ENCODE measurements at places on chromosomes 6 and 20.

DNA sequence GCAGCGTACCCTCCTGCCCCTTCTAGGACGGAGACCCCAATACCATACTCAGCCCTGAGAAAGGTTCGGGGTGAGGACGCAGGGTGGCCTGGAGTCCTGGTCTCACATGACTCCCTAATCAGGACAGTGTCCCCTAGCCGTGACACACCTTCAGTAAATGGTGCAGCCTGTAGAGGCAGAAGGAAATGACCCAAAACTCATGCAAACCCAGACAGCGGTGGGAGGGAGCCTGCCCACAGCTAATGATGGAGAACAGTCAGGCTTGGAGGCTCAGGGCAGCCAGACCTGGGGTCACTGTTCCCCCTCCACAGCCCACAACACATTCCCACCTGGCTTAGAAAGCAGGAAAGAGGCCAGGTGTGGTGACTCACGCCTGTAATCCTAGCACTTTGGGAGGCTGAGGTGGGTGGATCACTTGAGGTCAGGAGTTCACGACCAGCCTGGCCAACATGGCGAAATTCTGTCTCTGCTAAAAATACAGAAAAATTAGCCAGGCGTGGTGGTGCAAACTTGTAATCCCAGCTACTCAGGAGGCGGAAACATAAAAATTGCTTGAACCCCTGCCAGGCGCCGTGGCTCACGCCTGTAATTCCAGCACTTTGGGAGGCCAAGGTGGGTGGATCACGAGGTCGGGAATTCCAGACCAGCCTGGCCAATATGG, 8.8 kb upstream of the HMGA1 start:
- no peak for DNase-seq

DNA sequence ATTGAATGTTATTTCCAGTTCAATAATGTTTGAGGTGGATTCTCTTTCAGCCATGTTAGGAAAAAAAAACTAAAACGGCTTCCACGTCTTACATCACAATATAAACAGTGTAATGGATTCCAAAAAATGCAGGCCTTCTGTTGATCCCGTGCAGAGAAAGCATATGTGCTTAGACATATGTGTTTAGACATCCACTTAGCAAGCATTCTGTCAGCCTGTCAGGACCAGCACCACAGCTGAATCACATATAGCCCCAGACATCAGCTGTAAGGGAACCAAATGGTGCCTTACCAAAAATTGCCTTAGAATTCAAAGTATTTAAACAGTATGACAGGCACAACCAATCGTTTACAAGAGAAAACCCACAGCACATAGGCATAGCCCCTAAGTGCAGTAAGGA, 304.9 kb downstream of the EYA4 start:
- DNase-seq = no peak

GRCh38 chr6:138107752-138108592, 753 bp upstream of the PERP start:
- DNase-seq = no peak

GRCh38 chr20:39446397-39446796, 484.3 kb downstream of the DHX35 start:
- DNase-seq = no peak

DNA sequence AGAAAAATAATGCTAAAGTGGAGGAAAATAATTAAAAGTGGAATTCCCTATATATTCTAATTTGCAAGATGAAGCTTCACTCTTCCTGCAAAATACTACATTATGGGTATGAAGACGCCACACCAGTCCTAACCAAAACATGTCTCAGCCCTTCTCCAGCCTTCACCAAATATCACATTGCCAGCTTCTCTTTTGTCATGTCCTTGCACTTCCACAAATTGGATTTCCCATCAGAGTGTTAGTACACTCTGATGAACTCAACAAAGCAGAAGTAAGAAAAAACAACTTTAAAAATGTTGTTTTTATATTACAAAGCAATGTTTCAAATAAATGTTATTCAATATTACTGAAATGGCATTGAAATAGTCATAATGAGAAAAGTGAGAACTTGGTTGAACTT, 62.4 kb upstream of the RNF146 start:
- DNase-seq = no peak

DNA sequence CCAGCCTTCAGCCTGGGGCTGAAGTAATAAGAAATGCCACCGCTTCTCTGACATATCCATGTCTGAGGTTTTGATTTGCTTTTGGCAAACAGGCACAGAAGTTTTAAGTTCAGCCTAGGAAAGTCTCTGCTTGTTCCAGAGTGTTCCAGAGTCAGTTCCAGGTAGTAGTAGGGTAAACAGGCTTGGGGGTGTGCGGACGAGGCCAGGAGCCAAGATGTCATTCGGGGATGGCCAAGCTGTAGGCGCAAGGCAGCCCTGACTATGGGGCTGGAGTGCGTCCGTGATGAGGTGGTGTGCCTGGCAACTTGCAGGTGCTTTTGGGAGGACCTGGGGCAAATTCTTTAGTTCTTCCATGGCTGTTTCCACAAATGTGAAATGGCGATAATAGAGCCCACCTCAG, 60.3 kb downstream of the IRF4 start:
- DNase-seq = no peak

GRCh38 chr6:154404791-154405400, 48.3 kb upstream of the IPCEF1 start:
- no peak for DNase-seq

GRCh38 chr6:150304429-150304828, 64.4 kb upstream of the IYD start:
- no peak for DNase-seq

- no peak for DNase-seq
Measured at GRCh38 chr20:57118964-57119363, 147.5 kb downstream of the BMP7 start.

DNA sequence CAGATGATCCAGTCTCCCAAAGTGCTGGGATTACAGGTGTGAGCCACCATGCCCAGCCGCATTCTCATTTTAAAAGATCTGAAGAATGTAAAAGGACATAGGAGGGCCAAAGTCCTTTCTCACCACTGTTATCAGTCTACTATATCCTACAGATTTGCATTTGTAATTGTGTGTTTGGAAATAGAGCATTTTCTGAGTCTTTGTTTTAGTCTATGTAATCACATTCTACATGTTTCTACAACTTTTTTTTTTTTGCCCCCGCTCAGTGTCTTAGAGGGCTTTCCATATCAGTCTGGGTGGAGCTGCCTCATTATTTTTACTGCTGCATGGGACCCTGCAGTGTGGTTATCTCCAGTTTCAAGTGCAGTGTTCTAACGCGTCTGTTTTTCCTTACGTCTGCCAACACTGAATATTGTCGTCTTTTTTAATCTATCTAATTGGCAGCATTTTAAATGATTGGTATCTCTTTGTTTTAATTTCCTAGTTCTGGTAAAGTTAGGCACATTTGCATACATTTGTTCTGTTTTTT, 7.8 kb downstream of the CUL9 start:
- no peak for DNase-seq

- DNase-seq = no peak
Measured at GRCh38 chr6:112085286-112086065, 1.8 kb downstream of the TUBE1 start.

- no peak for DNase-seq
Measured at GRCh38 chr6:159107451-159108260, 61.5 kb upstream of the FNDC1 start.

- DNase-seq = peak; percentile 13
Measured at GRCh38 chr6:150599199-150600009, at the start of gene PLEKHG1. PLEKHG1 (plus strand) TSS chr6:150599885; CDS start chr6:150733682, 133,797 bp downstream.

GRCh38 chr6:138999949-139000725, 12.1 kb upstream of the REPS1 start:
- DNase-seq = no peak

- DNase-seq = no peak
Measured at GRCh38 chr6:2962004-2962403, 9.4 kb downstream of the SERPINB6 start.

DNA sequence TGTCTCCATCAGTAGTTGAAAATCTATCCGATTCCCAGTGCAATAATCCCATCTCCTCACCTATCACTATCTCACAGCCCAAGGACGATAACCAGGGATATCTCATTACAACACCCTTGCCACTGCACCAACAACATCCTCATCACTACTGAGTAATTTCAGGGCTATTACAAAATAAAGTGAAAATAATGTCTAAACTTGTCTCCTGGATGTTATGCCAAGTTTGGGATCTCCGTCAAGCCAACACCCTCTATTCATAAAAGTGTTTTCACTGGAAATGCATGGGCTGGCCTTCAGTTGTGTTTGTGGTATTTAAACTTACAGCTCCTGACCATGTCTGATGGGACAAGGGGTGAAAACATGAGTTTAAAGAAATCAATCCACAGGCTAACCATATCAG, 42.0 kb upstream of the STMND1 start:
- DNase-seq = no peak

DNA sequence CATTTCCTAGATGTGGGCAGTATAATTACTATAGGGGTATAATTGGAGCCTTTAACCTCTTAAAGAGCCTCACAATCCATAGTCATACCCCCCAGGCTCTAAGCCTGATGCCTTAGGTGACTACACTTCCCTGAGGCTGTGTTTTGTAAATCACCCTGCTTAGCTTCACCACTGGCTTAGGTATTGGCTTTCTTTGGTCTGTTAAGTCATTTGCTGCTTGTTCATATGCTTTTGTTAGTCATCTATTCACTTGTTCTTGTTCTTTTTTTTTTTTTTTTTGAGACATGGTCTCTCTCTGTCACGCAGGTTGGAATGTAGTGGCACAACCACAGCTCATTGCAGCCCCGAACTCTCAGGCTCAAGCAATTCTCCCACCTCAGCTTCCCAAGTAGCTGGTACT, 26.7 kb downstream of the KAT14 start:
- no peak for DNase-seq

GRCh38 chr6:53582963-53583362, 38.1 kb upstream of the GCLC start:
- DNase-seq = no peak

- DNase-seq = no peak
Measured at GRCh38 chr6:35049900-35050756, 91.0 kb downstream of the TCP11 start.

- no peak for DNase-seq
Measured at GRCh38 chr20:6421321-6422248, 298.8 kb upstream of the FERMT1 start.

- no peak for DNase-seq
Measured at GRCh38 chr20:1805816-1806215, 89.4 kb upstream of the SIRPA start.

DNA sequence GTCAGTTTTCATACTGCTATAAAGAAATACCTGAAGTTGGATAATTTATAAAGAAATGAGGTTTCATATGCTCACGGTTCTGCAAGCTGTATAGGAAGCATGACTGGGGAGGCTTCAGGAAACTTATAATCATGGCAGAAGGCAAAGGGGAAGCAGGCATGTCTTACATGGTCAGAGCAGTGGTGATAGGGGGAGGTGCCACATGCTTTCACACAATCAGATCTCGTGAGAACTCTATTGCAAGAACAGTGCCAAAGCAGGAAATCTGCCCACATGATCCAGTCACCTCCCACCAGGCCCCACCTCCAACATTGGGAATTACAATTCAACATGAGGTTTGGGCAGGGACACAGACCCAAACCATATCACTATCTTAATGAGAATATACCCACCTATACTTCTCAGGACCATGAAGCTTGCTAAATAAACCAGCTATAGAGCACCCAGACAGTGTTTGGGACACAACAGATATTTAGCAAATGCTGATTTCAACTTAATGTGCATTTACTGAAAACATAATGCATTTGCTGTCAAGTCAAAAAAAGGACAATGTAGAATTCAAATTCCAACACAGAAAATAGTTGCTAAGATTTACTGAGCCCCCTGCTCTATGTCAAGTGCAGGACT, 63.8 kb downstream of the TNFRSF21 start:
- no peak for DNase-seq

DNA sequence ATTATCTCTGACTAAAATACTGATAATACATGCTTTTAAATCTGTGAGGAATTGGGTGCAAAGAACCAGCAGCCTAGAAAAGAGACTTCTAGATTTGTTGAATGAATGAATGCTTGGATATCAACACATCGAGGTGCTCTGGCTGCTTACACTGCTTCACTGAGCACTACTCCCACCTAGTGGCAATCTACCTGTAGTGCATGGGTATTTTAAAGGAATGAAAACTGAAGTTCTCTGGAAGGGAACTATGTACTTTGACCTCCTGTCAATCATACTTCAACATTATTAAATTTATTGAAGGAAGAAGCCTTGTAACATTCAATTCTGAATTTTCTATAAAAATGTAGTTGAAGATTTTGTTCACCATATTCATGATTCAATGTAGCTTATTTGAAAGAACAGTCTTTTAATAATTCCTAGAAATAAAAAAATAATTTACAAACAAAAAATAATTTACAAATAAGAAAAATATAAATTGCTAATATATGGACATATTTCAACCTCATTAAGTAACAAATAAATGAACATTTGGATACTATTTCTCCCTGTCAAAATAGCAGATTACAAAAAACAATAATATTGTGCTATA, 111.2 kb upstream of the MMS22L start:
- DNase-seq = peak; percentile 30

DNA sequence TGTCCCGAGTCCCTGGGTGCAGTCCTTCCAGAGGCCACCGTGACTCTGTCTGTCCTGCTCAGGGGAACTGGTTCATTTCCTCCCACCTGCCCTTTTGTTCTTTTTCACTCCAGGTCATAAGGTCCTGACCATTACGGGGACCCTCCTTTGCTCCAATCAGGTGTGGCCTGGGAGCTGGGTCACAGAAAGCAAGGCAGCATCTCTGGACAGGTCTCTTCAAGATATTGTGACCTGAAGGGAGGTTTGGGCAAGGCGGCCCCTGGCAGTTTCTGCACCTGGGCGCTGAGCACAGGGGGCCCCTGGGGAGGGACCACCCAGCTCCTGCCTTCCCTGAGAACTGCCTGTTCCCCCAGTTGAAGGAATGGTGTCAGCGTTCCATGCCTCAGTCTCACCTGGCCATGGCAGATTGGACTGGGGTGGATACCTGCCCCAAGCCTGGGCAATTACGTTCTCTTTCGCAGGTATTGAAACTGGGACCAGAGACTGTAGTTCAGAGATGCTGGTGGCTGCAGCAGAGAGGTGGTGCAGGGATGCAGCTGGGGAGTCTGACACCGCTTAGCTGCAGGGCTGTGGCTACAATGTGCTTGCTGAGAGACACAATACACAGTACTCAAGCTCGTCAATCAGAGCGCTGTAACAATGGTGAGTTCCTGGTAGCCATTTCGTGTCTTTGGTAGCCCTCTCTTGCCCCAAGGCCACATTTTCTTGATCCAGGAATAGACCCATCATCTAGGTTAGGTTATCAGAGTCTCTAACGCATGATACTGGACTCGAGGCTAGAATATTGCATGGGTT, 15.6 kb upstream of the NELFCD start:
- no peak for DNase-seq

DNA sequence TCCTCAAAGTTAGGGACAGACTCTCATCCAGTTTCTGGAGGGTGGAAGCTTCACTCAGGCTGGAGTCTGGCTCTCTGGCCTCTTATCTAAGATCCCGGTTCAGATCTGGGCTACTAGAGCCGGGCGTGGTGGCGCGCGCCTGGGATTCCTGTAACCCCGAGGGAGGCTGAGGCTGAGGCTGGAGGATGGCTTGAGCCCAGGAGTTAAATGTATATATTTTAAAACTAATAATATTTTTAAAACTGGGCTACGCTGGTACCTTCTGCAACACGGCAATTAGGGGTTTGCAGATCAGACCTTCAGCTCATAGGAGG, 710 bp upstream of the ZNF343 start:
- no peak for DNase-seq

GRCh38 chr6:14450578-14450977, 333.0 kb downstream of the CD83 start:
- DNase-seq = no peak
